ENCODE measurements at places on chromosomes 16 and 17.

- no peak for DNase-seq
Observed at GRCh38 chr17:66405836-66406677, 103.6 kb downstream of the PRKCA start.

GRCh38 chr16:66250686-66251431, 115.6 kb upstream of the CDH5 start:
- DNase-seq, result no peak

GRCh38 chr16:69048328-69049120, 56.9 kb upstream of the HAS3 start:
- DNase-seq, result no peak

- no peak for DNase-seq
Observed at GRCh38 chr17:4742133-4742532, 2.4 kb upstream of the CXCL16 start.

- no peak for DNase-seq
Observed at GRCh38 chr17:42185621-42185930, 324 bp upstream of the HCRT start.

GRCh38 chr16:54707813-54708212, 222.9 kb upstream of the IRX5 start:
- DNase-seq, result no peak

DNA sequence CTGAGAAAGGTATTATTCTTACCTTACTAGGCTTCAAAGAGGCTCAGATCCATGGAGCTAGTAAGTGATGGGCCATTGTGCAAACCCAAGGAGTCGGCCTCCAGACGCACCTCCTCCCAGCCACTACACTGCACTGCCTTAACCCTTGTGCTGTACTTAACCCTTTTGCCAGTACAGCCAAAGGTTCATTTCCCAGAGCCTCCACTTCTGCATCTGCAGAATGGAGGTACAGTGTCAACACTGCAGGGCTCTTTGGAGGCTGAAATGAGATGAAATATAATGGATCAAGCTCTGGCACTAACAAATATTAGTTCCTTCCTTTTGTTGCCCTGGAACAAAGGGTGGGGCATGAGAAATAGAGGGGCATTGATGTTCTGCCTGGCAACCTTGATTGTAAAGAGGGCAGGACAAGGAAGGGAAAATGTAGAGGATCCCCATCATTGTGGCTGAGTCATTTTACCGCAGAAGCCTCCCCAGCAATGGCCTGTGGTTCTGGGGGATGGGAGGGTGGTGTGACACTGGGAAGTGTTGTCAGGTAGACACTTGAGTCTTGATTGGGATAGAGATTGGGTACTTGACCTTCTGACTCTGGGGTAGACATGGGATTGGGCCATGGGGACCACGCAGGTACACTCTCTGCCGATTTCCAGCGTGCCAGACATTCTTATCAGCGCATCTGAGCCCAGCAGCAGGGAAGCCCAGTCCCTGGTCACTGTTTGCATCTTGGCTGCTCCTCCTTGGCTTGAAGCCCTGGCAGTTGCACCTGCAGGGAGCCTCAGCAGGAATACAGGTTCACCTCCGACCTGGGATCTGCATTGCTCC, 84.0 kb downstream of the MSI2 start:
- no peak for DNase-seq

GRCh38 chr16:84357191-84357651, 11.1 kb upstream of the ATP2C2 start:
- DNase-seq, result no peak

- no peak for DNase-seq
Observed at GRCh38 chr17:40347319-40348135, 17.0 kb downstream of the GJD3 start.

GRCh38 chr17:3890082-3890877, 2.6 kb downstream of the CAMKK1 start:
- no peak for DNase-seq

DNA sequence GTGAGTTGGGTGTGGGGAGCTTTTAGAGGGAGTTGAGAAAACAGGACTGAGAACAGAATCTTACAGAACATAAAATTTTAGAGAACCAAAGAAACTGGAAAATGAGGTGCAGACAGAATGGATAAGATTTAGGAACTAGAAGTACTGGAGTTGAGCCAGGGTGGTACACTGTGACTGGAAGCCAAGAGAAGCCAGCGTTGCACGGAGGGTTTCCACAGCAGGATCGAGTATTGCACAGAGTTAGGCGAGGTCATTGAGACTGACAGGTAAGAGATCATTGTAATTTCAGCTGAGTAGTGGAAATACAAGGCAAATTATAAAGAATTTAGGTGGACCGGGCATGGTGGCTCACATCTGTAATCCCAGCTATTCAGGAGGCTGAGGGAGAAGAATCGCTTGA, 6.6 kb downstream of the GSDMA start:
- no peak for DNase-seq

DNA sequence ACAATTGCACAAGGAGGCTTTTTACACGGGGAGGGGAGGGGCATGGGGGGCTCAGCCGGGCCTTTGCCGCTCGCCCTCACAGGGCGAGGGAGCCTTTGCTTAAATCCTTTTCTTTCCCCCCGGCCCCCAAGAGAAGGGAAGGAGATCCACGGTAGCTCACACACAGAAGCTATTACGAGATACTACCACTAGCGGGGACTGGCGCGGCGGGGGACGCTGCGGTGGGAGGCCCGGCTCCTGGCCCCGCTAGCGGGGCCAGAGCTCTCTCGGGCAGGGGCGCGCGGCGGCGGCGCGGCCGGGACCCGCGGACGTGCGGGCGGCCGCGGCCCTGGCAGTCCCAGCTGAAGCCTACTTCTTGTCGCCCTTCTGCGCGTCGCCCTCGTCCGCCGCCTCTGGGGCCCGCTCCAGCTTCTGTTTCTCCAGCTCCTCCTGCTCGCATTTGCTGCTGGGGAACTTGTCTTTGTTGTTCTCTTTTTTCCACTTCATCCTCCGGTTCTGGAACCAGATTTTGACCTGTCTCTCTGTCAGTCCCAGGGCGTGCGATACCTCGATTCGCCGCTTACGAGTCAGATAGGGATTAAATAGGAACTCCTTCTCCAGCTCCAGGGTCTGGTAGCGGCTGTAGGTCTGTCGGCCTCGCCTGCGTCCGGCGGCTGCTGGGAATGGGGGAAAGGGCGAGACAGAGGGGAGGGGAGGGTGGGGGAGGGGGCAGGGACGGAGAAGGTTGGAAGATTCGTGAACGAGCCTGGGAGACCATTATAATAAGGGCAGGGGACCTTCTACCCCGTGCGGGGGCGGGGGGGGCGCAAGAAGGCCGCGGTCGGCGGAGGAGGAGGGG, 2.0 kb downstream of the HOXB8 start:
- DNase-seq, result no peak

DNA sequence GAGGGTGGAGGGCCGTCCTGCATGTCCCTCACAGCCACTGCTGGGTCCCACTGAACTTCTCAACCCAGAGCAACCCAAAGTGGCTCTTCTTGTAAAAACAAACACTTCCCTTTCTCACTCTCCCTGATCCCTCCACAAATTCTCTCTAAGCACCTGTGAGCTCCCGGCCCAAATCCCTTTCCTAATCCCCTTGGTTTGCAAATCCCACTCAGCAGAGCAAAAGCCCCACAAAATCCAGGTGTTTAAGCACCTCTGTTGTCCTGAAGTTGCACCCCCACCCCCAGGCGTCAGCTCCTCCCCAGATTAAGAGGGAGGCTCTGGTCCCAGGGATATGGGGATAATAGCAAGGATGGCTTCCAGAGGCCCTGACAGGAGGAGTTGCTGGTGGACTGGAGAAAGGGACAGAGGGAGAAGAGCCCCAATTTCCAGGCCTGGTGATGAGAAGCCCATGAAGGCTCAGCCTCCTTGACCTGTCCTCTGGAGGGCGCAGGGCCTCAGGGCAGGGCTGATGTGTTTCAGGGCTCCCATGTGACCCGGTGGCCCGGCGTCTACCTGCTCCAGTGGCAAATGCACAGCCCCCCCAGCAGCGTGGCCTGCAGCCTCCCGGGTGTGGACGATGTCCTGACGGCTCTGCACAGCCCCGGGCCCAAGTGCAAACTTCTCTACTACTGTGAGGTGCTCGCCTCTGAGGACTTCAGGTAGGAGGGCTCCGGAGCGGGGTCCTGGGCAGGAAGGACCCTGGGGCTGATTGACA, 23.0 kb downstream of the NAGPA start:
- no peak for DNase-seq

- no peak for DNase-seq
Observed at GRCh38 chr16:6250511-6250910, 1082.1 kb upstream of the RBFOX1 start.

GRCh38 chr16:1044460-1045309, 27.9 kb upstream of the SSTR5 start:
- no peak for DNase-seq

GRCh38 chr16:309476-309875, 26.5 kb downstream of the PDIA2 start:
- no peak for DNase-seq

DNA sequence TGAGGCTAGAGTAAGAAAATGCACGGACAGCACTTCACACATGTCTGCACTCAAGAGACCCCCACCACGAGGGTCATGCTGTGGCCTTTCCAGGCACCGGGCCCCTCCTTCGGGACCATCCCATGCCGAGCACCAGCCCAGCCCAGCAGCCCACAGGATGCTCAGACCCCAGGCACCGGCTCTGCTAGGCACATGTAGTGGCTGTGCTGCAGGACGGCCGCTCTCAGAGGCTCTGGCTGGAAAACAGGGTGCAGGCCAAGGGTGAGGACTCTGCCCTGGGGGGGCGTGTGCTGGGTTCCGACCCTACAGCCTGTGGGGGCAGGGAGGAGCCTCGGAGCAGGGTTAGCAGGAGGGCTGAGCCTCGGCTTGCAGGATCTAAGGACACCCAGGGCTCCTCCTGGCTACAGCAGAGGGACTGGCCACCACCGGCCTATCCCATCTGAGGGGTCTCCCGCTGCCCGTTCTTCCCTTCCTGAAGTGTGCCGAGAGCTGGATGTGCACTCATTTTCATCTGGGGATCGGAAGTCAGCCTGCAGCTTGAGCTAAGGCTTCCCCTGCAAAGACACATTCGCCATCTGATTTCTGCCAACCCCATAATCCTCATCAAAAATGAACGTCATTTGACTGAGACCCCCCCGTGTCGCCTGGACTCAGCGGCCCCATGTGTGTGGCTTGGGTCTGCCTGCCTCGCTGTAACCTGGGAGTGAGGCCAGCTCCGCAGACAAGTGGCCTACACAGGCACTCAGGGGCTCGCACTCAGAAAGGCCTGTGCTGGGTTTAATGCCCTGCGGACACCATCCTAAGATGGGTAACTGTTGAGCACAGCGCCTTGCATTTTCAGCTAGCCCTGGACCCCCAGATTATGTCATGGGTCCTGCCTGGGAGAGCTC, 293.1 kb upstream of the FOXF1 start:
- no peak for DNase-seq

GRCh38 chr17:12391468-12391867, 274.2 kb upstream of the MYOCD start:
- no peak for DNase-seq

- DNase-seq, result no peak
Observed at GRCh38 chr16:12677502-12677901, 126.2 kb downstream of the CPPED1 start.

DNA sequence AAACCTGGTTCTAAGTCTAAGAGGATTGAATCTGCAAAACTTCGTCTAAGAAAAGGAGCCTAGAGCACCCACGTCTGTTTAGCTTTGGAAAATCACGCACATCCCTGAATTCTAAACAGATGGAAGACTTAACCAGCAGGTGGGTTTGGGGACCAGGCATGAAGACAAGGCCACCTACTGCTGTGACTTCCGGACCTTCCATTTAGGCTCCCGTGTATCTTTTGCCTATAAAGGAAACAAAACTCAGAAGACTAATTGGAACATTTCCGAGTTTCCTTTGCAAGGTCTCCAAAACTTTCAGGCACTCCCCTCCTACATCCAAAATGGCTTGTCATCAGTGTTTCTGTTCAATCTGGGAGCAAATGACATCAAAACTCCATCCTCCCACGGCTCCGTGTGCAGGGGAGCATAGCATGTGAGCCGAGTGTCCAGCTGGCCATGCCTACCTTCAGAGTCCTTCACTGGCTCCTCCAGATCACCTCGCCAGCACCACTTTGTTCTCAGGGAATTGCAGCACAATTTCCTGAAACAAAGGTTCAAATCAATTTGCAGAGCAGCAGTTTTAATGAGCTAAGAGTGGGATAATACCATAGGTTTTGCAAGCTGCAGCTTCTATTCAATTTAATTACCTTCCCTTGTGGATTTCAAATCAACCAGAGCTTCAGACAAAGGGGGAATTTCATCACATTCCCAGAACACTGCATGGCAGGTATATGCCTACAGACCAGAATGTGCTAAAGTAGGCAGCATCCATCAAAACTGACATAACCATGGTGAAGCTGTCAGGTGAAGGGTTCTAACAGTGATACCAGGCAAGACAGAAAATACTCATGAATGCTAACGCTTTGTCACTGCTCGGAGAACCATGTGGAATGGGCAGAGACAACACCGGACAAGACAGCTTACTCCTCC, 23.5 kb downstream of the CACNG1 start:
- DNase-seq, result no peak

- no peak for DNase-seq
Observed at GRCh38 chr17:36931697-36932382, 5.4 kb upstream of the LHX1 start.

DNA sequence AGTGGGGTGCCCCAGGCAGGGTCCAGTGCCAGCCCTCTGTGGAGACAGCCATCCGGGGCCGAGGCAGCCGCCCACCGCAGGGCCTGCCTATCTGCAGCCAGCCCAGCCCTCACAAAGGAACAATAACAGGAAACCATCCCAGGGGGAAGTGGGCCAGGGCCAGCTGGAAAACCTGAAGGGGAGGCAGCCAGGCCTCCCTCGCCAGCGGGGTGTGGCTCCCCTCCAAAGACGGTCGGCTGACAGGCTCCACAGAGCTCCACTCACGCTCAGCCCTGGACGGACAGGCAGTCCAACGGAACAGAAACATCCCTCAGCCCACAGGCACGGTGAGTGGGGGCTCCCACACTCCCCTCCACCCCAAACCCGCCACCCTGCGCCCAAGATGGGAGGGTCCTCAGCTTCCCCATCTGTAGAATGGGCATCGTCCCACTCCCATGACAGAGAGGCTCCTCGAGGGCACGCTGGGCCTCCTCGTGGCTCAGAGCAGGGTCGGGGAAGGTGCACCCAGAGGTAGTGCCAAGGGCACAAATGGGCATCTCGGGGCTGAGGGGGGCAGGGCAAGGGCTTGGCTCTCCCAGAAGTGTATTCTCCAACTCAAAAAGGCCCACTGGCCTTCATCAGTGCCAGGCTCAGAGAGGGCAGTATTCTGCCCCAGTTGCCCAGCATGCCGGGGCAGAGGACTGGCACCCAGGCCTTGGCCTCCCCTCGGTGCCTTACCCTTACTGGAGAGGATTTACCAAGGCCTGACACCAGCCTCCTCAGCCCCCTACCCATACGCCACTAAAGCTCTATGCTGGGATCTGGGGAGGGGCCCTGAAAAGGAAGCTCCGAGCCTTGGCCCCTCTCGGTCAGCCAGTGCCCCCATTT, at the start of gene CDH5:
Gene CDH5 (plus strand): TSS at position 259 of the 867 bp plus-strand sequence. CDS start 12,647 bp downstream, outside the sequence.
- DNase-seq, result no peak

- DNase-seq, result no peak
Observed at GRCh38 chr16:50881956-50882355, 140.1 kb downstream of the CYLD start.

GRCh38 chr16:85917959-85918358, 19.0 kb downstream of the IRF8 start:
- DNase-seq, result no peak

Data from stimulated activated CD8-positive, alpha-beta memory T cell treated with anti-CD3 and anti-CD28 coated beads, Interleukin-4, amount 100 ng/mL, for 4 hours (primary cell).